Stimulated activated CD8-positive, alpha-beta memory T cell treated with anti-CD3 and anti-CD28 coated beads, Interleukin-15, amount 100 ng/mL, for 4 hours (primary cell): ENCODE measurements at places on chromosomes 7 and 10.

GRCh38 chr7:22255342-22255741 lies 101.6 kb downstream of the RAPGEF5 start:
- DNase-seq = no peak

DNA sequence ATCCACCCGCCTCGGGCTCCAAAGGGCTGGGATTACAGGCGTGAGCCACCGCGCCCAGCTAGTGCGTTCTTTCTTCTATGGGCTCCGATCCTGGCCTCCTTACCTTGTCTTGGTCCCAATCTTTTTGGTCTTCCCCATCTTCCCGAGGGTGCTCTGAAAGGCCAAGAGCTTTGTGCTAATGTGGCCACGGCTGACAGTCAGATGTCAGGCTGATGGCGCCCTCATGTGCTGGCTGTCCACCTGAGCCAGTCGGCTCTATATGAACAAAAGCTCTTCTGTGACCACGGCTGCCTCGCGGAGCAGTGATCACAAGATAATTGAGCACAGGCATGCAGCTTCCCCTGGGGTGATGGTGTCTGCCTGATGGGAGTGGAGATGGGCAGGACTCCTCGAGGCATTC lies 11.0 kb upstream of the AHCYL2 start:
- no peak for DNase-seq

DNA sequence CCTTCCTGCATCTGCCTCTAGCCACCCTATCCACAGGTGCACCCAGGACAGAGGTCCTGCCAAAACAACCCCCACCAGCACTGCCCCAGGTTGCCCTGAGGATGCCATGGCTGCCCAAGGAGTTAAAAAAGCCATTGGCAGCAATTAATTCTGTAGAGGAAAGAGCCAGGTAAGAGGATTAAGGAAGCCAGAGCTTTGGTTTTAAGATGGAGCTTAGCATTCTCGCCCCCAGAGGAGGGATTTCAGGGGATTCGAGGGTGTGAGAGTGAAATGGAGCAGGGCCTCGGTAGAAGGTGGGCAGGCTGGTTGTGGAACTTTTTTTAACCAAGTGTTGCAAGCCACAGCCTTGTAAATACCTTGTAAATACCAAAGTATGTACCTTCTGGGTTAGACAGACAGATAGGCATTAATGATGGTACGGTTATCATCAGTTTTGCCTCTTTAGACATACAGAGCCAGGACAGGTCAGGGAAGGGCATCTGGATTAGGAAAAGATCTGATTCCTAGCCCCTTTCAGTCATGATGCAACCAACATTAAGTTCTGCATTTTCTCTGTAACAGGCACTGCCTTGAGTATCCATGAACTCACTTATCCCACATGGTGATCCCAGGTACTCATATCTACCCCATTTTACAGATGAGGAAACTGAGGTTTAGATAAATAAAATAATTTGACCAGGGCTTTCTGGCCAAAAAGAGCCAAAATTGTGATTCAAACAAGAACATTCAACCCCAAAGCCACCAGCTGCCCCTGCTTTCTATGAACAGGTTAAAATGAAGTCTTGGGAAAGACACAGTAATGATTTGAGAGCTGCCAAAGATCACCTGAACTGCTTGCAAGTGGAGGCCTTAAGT lies 120.7 kb upstream of the PPIF start:
- no peak for DNase-seq

DNA sequence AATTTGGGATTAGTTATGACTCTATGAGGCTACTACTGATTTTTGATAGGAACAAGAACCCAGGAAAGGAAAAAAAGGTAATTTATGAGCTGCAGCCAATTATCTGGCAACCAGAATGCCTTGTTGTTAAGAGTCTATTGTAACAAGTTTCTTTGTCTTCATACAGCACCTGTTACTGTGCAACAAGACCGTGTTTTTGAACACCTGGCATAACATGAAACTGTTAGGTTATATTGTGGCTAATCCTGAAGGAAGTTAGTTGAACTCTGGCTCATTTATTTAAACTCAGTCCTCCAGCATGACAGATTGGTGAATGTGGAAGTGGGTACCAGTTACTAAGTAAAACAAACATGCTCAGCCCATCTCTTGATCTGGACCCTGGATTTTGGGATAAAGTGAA lies 33.0 kb downstream of the RALA start:
- no peak for DNase-seq

GRCh38 chr10:74079028-74079935 lies 71.3 kb downstream of the AP3M1 start:
- no peak for DNase-seq

DNA sequence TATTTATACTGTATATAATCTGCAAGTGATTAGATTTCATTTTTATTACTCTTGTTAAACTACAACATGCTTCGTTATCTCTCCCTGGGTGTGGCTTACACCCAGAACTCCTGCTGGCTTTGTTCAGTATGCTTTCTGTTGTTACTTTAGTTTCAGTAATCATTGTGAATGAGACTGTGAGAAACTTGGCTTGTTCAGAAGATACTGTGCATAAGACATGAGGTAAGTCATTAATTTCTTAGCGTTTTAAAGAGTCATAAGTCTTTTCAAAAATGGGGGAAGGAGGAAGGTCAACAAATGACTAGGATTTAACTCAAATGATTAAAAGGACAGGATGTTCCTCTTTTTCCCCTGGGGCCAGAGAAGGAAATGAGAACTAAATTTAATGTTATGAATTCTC lies 11.6 kb upstream of the ADD3 start:
- no peak for DNase-seq
